ENCODE measurements at places on chromosomes 12 and 14.

- no peak overlapping the region for H3K27ac ChIP-seq
- peaks cover 4% of the 10 kb centered on the region for H3K27me3 ChIP-seq
- no peak for DNase-seq
- H3K4me1 ChIP-seq: no peaks in the 10 kb centered on the region
- H3K36me3 ChIP-seq: no peaks in the 10 kb centered on the region
Measured at GRCh38 chr14:103302966-103303365, 31.1 kb upstream of the EIF5 start.

- no peak overlapping the region for H3K27ac ChIP-seq
- H3K27me3 ChIP-seq: no peaks in the 10 kb centered on the region
- H3K4me3 ChIP-seq: no peak overlapping the region
- no peaks in the 10 kb centered on the region for H3K4me1 ChIP-seq
Measured at GRCh38 chr12:85016413-85016812, 19.7 kb downstream of the TSPAN19 start.

GRCh38 chr12:40561395-40561966, 130.8 kb upstream of the CNTN1 start:
- H3K27ac ChIP-seq: no peak overlapping the region
- no peak for DNase-seq
- no peak overlapping the region for H3K4me3 ChIP-seq
- H3K4me1 ChIP-seq: no peaks in the 10 kb centered on the region

DNA sequence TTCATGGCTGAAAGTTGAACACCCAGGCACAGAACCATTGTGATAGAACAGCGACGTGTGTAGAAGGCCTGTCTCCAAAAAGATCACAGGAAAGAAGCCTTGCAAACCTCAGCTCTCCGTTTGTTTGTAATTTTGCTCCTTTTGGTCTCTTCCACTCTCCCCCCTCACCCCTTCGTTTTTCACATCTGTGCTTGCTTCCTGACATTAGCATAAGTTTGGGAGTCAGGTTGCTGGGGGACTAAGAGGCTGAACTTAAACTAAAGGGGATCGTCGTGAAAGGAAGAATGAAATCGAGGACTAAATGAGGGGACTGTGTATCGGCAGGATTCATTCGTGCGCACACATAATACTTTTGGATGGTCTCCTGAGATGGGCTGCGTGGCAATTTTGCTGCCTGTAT, 200.6 kb downstream of the BCAT1 start:
- no peak overlapping the region for H3K27ac ChIP-seq
- no peaks in the 10 kb centered on the region for H3K36me3 ChIP-seq
- no peaks in the 10 kb centered on the region for H3K27me3 ChIP-seq
- peaks cover 5% of the 10 kb centered on the region for H3K4me1 ChIP-seq
- no peak overlapping the region for H3K4me3 ChIP-seq
